Aorta (tissue), 5 donors: ENCODE measurements at places on chromosomes 5 and 9.
A peak's percentile ranks its signal among the peaks of the same experiment; 100 is the strongest.

DNA sequence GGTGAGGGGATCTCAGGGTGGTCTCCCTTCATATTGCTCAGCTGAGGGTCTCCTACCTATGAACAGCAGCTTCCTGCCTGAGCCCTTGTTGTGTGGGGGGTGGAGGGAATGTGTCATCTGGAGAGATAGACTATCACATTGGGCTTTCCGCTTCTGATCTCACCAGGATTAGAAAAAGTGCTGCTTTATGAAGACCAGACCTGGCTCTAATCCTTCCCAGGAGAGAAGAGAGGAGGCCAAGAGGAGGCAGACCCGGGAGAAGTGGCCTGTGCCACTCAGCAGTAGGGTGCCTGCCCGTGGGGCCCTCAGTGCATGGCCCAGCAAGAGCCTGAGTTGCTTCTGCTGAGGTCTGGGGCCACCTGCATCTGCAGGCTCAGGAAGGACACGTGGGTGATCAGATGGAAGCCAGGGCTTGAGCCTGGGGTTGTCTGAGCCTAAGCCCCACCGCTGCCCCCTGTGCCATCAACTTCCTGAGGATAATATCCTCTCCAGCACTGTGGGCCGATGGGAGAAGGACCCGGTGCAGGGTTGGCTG is 22.1 kb upstream of the COL5A1 start:
- peak; percentile 25 for DNase-seq
- H3K4me3 ChIP-seq = no peak overlapping the region
- H3K27me3 ChIP-seq = no peaks in the 10 kb centered on the region
- no peak overlapping the region for H3K27ac ChIP-seq

GRCh38 chr5:31366941-31367340 is 165.0 kb downstream of the DROSHA start:
- H3K4me1 ChIP-seq = no peaks in the 10 kb centered on the region
- no peak overlapping the region for H3K4me3 ChIP-seq
- H3K27me3 ChIP-seq = no peaks in the 10 kb centered on the region

DNA sequence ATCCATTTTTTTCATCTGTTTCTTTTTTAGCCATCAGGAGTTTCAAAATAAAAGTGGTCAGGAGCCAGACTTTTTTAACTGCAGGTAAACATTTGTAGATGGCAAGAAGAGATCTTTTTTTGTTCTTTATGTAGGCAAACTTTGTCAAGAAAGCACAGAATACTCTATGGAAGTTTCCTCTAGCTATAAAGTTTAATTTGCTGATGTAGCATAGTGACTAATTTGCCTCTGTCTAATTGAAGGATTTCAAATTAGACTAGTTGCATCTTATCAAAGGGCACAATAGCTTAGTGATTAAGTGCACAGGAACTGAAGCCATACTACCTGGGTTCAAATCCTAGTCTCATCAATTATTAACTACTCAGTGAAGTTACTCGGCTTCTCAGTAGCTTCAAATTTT is 22.0 kb downstream of the FGF10 start:
- H3K4me1 ChIP-seq = no peaks in the 10 kb centered on the region
- H3K4me3 ChIP-seq = no peak overlapping the region
- no peak for DNase-seq
- no peak overlapping the region for H3K27ac ChIP-seq
- H3K36me3 ChIP-seq = no peaks in the 10 kb centered on the region
- peaks cover 1% of the 10 kb centered on the region for H3K27me3 ChIP-seq

GRCh38 chr9:7186175-7186574 is 428.4 kb downstream of the KDM4C start:
- H3K27ac ChIP-seq = no peak overlapping the region
- H3K27me3 ChIP-seq = no peaks in the 10 kb centered on the region
- H3K36me3 ChIP-seq = no peaks in the 10 kb centered on the region
- H3K4me3 ChIP-seq = no peak overlapping the region

GRCh38 chr5:151238303-151238741 is 14.4 kb upstream of the CCDC69 start:
- H3K36me3 ChIP-seq = no peaks in the 10 kb centered on the region
- peak overlapping the region; percentile 43 for H3K4me3 ChIP-seq
- peak; percentile 78 for DNase-seq
- H3K4me1 ChIP-seq = no peaks in the 10 kb centered on the region

DNA sequence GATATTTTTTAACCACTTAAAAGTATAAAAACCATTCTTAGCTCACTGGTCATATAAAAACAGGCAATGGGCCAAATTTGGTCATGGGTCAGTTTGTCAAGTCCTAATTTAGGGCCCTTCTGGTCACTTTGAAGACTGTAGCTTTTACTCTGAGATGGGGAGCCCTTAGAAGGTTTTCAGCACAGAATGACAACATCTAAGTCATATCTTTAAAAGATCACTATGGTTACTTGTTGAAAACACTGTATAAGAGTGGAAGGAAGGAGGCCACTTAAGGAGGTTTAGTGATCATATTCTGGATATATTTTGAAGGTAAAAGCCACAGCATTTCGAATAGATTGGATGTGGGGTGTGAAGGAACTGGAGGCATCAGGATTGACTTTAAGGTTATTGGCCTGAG is 76.7 kb downstream of the STRBP start:
- no peak overlapping the region for H3K4me3 ChIP-seq
- no peaks in the 10 kb centered on the region for H3K36me3 ChIP-seq
- H3K27me3 ChIP-seq = no peaks in the 10 kb centered on the region
- no peaks in the 10 kb centered on the region for H3K4me1 ChIP-seq
- no peak for DNase-seq

DNA sequence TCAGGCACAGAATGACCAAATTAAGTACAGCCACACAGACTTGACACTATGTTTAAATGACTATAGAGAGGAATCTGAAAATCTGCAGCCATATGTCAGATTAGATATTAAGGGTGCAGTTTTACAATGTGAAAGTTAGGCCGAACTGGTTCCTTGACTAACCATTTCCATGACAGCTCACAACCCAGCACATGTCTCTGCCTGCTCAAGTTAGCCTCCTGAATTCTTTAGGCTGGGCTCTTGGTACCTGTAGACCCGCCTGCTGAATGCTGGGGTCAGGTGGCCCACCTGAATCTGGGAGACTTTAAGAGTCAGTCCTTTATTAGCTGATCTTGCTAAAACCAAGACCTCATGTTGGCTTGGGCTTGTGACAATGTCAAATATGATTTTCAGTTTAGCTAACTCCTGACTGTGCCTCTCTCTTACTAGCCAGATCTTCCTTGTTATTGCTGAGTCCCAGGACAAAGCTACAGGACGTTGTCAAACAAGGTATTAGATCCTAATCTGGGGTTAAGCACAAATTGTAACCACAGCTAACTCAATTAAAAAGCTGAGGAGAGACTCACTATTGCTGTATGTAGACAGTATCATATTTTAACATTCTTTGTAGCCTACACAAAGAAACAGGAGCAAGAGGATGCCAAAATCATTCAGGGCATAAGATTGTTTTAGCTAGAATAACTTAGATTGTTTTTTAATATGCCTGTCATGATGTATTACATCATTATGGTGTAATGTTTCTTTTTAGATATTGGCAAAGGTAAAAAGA is 490.9 kb downstream of the SEMA5A start:
- H3K4me3 ChIP-seq = no peak overlapping the region
- no peaks in the 10 kb centered on the region for H3K36me3 ChIP-seq
- no peak overlapping the region for H3K27ac ChIP-seq
- H3K27me3 ChIP-seq = no peaks in the 10 kb centered on the region
- peaks cover 4% of the 10 kb centered on the region for H3K4me1 ChIP-seq

GRCh38 chr5:156835905-156836304 is 14.2 kb upstream of the PPP1R2B start:
- no peaks in the 10 kb centered on the region for H3K36me3 ChIP-seq
- no peak overlapping the region for H3K4me3 ChIP-seq
- H3K27me3 ChIP-seq = no peaks in the 10 kb centered on the region

DNA sequence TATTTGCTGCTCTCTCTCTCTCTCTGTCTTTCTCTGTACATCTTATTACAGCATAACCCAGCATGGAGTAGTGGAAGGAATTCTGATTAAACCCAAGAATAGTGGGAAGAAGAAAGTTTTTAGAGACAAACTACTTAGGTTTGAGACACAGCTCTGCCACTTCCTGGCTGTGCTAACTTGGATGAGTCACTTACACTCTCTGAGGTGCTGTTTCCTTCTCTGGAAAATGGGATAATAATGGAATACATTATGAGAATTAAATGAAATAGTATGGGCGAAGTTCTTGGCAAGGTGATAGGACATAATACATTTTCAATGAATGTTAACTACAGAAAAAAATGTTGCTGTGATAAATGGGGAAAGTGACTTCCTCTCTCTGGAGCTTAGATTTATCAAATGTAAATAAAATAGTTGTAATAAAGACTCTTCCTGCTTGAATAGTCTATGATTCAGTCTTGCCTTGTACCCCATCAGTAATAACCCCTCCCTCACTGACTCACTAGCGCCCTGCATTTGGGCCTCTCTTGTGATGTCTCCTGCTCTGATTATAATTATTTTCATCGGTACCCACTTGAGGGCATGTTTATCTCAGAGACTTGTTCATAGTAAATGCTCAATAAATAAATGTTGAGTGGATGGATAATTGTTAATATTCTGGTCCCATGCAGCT is 27.6 kb downstream of the KIF4B start:
- no peak overlapping the region for H3K4me3 ChIP-seq
- H3K27me3 ChIP-seq = no peaks in the 10 kb centered on the region
- H3K27ac ChIP-seq = no peak overlapping the region
- no peaks in the 10 kb centered on the region for H3K36me3 ChIP-seq
- H3K4me1 ChIP-seq = no peaks in the 10 kb centered on the region
- no peak for DNase-seq

GRCh38 chr5:20248118-20248517 is 260.1 kb upstream of the CDH18 start:
- no peaks in the 10 kb centered on the region for H3K36me3 ChIP-seq
- no peak for DNase-seq
- H3K4me3 ChIP-seq = no peak overlapping the region

- H3K4me3 ChIP-seq = no peak overlapping the region
- no peak overlapping the region for H3K27ac ChIP-seq
- H3K36me3 ChIP-seq = no peaks in the 10 kb centered on the region
Observed at GRCh38 chr5:16736158-16736995, 119.6 kb upstream of the RETREG1 start.

DNA sequence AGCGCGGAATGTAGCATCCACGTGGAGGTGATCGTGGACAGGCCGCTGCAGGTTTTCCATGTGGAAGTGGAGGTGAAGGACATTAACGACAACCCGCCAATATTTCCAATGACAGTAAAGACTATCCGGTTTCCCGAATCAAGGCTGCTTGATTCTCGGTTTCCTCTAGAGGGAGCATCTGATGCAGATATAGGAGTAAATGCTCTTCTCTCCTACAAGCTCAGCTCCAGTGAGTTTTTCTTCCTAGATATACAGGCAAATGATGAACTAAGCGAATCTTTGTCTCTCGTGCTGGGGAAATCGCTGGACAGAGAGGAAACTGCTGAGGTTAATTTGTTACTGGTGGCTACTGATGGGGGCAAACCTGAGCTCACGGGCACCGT is 598 bp downstream of the PCDHA2 start:
- H3K4me3 ChIP-seq = no peak overlapping the region
- no peaks in the 10 kb centered on the region for H3K27me3 ChIP-seq
- no peaks in the 10 kb centered on the region for H3K36me3 ChIP-seq
- DNase-seq = no peak

GRCh38 chr9:18060269-18060934 is 413.6 kb upstream of the ADAMTSL1 start:
- H3K27me3 ChIP-seq = no peaks in the 10 kb centered on the region
- H3K36me3 ChIP-seq = no peaks in the 10 kb centered on the region
- H3K27ac ChIP-seq = no peak overlapping the region
- no peak overlapping the region for H3K4me3 ChIP-seq

- no peak for DNase-seq
- no peak overlapping the region for H3K27ac ChIP-seq
- no peaks in the 10 kb centered on the region for H3K27me3 ChIP-seq
- no peak overlapping the region for H3K4me3 ChIP-seq
Observed at GRCh38 chr5:29114331-29114768, 2076.0 kb upstream of the CDH9 start.

GRCh38 chr5:149060325-149060724 is 2.5 kb downstream of the SH3TC2 start:
- H3K36me3 ChIP-seq = no peaks in the 10 kb centered on the region
- H3K27me3 ChIP-seq = peaks cover 2% of the 10 kb centered on the region
- no peak overlapping the region for H3K27ac ChIP-seq
- no peak overlapping the region for H3K4me3 ChIP-seq
- no peak for DNase-seq
